ENCODE measurements at places on chromosomes 2 and 18.

DNA sequence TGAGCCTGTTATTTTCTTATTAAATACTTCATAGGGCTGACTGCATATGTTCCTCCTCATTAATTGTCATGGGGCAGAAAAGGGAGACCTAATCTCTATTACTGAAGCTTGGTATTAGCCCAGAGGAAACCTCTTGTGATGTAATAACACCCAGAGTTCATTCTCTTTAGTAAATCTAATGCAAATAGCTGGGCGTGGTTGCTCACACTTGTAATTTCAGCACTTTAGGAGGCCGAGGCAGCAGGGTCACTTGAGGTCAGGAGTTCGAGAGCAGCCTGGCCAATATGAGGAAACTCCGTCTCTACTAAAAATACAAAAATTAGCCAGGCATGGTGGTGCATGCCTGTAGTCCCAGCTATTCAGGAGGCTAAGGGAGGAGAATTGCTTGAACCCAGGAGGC is 14.7 kb downstream of the DAW1 start:
- DNase-seq: no peak

GRCh38 chr2:219488149-219488843 is 10.4 kb upstream of the GMPPA start:
- no peak for DNase-seq

- DNase-seq: no peak
Measured at GRCh38 chr2:70523996-70524965, 29.3 kb downstream of the TGFA start.

GRCh38 chr2:193885419-193885818 is 1690.7 kb upstream of the TMEFF2 start:
- no peak for DNase-seq

- DNase-seq: no peak
Measured at GRCh38 chr2:235270291-235270690, 223.6 kb upstream of the AGAP1 start.

DNA sequence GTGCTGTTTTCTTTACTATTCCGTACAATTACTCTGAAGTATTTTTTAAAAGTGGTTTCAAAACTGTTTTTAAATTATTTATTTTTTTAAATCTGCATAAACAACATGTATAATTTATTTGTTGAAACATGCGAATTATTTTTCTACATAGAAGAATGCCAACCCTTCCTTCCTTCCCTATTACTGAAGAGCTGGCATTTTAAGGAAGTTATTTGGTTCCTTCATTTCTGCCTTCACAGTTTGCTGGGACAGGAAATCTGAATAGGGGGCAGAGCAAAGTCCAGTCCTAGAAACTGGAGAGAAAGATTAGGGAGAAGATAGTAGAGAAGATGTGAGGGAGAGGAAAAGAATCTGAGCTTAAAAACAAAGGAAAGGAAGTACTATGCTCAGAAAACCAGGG is 146.7 kb upstream of the ACVR2A start:
- DNase-seq: no peak

DNA sequence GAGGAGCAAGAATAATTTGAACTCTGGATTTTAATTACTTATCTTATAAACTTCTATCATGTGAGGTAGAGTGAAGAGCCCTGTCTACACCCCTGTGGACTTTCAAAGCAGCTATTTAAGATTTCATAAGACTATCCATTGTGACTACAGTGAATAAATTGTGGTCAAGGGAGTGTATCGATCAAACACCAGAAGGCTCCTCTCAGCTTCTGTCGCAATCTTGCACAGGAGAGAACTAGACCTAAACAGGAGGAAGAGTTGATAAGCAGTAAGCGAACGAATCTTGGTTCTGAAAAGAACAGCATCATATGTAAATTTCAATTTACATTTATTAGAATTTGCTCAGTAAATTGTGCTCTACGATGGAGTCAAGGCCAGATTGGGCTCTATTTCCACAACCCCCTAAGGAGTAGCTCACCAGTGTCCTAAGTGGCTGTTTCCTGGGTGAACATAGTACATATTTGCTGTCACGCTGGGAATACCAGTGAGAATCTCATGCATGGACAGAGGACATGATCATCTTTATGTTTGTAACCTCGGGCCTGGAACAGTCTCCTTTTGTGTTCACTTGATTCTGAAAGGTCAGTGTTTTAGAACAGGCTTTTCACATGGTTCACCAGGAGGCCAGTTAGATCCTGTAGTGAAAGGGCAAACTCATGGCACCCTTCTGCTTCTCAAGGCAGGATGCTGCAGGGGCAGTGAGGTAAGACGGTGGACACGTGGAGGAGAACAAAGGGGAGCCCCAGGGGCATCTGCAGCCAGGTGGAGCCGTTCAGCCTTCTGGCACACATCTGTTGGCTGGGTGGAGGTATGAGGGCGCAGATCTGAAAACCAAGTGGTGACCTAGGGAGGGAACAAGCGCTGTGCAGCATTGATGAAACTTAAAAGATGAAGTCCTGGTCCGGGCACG is 33.3 kb downstream of the NPAS2 start:
- DNase-seq: no peak

DNA sequence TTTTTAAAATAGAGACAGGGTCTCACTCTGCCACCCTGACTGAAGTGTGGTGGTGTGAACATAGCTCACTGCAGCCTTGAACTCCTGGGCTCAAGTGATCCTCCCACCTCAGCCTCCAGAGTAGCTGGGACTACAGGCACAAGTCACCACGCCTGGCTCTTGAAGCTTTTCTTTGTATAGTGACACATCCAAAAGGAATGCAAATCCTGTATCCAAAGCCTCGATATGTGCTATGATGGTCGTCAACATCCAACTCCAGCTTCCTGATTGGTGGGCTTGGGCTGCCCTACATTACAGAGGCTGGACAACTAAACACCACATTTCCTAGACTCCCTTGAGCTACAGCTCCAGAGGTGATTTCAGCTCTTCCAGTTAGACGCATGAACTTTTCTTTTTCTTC is 101.7 kb upstream of the PGAP1 start:
- DNase-seq: no peak

GRCh38 chr2:203948733-203949132 is 12.2 kb downstream of the ICOS start:
- DNase-seq: no peak

GRCh38 chr2:6228251-6228650 is 536.1 kb downstream of the SOX11 start:
- DNase-seq: no peak

DNA sequence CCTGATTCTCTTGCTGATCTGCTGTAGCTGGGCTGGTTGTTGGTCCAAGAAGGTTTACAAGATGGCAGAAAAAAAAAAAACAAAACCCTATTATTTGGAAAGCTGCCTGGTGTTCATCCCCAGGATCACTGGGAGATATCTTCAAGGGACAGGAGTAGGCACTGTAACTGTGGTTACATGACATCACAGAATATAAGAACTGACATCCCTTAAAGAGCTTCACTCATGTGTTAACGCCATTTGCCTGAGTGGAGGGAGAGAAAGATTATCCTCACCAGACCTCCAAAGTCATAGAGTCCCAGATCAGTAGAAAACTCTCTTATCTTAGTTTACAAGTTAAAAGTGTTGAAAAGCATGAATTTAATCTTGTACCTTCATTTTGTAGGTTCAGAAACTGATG is 95.3 kb upstream of the BZW1 start:
- no peak for DNase-seq

- no peak for DNase-seq
Measured at GRCh38 chr2:85433511-85434089, 15.1 kb downstream of the SH2D6 start.

DNA sequence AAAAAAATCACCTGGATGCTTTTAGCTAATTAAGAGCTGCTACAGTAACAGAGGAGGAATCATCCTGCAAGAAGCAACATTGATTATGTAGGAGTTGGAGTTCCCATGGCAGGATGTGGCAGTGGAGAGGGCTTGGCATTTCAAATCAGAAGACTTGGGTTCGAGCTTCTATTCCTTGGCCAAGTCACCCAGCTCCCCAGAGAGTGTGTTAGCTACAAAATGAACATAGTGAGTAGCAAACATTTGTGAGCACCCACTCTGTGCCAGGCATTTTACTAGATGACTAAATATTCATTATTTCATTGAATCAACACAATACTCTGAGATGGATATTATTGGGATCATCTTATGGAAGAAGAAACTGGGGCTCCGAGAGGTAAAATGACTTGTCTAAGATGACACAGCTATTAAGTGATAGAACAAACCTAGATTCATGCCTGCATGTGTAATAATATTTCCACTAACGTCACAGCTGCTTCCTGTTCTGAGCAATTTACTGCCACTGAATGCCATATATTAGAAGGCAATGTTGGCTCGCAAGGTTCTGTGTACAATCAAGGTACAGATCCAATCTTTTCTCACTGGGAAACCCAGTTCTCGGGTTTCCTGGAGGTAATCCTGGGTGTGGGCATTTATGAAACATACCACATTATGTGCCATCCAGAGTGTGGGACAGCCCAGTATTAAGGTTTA is 18.0 kb downstream of the NTSR2 start:
- DNase-seq: no peak

DNA sequence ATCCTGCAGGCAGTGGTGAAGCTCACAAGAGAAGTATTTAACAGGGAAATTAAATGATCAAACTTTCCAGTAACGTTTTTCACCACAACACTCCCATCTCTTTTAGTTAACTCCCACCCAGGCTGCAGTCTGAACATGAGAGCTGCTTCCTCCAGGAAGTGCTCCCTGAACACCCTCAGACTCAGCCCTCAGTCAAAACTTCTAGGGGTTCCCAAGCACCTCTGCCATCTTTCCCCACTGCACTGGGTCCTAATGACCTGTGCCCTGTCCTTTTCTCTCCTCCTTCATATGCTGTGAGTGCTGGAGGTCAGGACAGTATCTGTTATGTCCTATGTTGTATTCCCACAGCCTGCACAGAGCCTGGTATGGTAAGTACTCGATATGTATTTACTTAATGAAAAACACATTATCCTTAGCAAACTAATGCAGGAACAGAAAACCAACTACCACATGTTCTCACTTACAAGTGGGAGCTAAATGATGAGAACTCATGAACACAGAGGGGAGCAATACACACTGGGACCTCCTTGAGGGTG is 49.2 kb upstream of the ASPRV1 start:
- DNase-seq: no peak

DNA sequence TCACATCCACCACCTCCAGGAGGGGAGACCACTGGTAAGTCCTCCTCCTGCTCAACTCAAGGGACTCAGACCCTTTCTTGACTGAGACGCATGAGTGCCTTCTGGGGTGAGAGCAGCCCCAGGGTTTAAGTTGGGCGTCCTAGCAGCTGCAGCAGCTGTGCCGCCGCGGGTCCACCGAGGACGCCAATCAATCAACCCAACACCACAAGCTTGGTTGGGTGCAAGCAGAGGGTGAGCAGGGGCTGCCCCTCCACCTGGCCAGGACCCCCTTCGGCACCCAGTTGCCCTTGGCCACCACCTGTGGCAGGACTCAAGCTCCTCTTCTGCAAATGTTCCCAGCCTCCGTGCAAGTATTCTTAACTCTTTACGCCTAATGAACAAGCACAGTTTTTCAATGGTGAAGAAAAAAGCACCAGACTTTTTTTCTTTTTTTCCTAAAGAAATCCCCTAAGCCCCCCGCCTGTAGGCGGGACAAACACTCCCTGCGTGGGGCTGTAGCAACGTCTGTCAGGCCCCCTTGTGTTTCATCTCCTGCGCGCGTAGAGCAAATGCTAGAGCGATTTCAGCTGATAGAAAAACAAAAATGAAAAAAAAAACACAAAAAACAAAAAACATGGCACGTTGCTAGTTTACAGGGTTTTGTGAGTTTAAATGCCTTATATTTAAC is 197.1 kb downstream of the LOXHD1 start:
- DNase-seq: no peak

GRCh38 chr2:19738707-19739106 is 163.1 kb downstream of the TTC32 start:
- no peak for DNase-seq

GRCh38 chr2:131047920-131048560 is 45.2 kb downstream of the FAM168B start:
- no peak for DNase-seq

DNA sequence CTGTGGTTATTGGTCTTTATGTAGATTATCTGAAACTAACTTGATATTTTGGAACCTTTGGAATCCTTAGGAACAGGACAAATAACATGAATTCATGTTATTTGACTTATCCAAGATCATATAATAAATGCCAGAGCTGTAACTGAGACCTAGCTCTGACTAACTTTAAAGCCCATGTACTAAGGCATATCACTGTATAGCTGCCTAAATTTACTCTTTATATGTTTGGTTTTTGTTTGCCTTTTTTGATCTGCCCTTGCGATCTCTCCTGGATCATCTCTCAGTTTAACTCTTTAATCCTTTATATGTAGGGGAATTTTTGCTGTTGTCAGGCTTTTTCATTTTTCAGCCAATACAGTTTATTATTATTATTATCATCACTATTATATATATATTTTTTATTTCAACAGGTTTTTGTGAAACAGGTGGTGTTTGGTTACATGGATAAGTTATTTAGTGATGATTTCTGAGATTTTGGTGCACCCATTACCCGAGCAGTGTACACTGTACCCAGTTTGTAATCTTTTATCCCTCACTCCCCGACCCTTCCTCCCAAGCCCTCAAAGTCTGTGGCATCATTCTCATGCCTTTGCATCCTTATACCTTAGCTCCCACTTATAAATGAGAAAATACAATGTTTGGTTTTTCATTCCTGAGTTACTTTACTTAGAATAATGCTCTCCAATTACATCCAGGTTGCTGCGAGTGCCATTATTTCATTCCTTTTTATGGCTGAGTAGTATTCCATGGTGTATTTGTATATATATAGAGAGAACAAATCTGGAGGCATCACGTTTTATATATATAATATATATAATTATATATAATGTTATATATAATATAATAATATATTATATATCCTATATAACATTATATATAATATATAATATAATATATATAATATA is 48.9 kb downstream of the APLF start:
- DNase-seq: no peak

DNA sequence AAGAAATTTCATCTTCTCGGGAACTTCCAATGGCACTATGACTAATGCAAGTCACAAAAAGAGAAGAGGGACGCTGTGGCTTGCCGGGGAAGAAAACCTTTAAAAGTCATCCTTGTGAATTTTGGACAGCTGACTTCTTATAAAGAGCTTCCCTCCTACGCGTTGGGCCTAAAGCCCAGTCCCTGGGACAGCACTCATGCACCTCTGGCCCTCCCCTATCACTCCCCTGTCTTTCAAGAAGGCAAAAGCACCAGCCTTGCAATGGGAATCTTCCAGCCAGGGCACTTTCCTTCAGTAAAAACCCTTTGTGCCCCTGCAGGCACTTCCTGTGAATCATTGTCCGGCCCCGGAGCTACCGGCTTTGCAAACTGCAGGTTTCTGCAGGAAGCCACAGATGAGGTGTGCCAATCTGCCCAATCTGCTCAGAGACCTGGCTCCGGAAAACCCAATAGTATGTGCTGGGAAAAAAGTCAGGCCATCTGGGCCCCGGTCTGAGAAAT is 7.1 kb downstream of the MREG start:
- DNase-seq: no peak

GRCh38 chr18:27184115-27185024 is 738 bp downstream of the CHST9 start:
- no peak for DNase-seq

DNA sequence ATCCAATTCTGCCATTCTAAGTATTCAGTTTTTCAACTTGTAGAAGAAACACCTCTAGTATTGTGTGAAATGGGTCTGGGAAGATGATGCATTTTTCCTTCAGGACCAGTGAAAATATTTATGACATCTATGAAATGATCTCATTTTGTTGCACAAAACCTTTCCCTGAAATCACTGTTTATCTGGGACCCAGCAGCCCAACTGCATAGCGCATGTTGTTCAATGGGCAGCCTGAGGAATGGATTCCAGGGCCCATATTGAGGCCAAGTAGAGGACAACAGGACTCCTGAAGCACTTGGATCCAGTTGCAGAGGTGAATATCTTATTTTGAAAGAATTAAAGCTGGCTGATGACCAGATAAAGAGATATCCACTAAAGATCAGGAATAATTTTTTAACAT is 7.3 kb downstream of the RBMS1 start:
- DNase-seq: no peak

Measured in cortex of kidney (tissue), 1 donor.